EL (cell line): ENCODE measurements at places on chromosomes 16 and 17.
A peak's percentile ranks its signal among the peaks of the same experiment; 100 is the strongest.

- DNase-seq: no peak
Measured at GRCh38 chr16:8070506-8070905, 519.8 kb downstream of the TMEM114 start.

GRCh38 chr16:73171901-73172240, 123.9 kb upstream of the ZFHX3 start:
- no peak for DNase-seq

- DNase-seq: no peak
Measured at GRCh38 chr17:59719526-59719925, 12.1 kb downstream of the VMP1 start.

DNA sequence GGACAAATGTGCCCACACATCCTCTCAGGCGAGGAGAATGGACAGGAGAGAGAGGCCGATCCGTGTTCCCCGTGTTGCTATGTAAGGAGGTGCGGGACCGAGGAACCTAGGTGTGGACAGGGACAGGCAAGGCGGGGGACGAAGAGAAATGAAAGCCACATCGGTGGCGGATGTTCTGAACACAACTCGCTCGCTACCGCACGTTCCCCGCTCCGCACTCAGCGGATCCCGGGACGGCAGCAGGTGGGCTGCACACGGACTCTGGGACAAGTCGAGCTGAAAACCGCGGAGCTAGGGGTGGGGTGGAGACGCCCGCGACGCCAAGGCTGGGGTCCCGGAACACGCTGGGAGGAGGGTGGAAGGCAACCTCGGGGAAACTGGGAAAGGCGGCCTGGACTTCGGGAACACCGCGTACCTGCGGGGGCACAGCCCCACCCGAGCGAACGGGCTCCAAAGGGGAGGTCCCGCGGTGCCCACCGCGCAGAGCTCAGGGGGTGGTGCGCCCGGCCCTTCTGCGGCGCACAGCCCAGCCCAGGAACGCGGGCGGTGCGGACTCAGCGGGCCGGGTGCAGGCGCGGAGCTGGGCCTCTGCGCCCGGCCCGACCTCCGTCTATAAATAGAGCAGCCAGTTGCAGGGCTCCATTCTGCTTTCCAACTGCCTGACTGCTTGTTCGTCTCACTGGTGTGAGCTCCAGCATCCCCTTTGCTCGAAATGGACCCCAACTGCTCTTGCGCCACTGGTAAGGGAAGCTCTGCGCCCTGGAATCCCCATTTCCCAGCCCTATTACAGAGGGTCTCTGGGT, at the start of gene MT1E:
Gene MT1E (plus strand): TSS at position 642 of the 803 bp plus-strand sequence. CDS start 71 bp downstream, at position 713.
- DNase-seq: peak; percentile 85

DNA sequence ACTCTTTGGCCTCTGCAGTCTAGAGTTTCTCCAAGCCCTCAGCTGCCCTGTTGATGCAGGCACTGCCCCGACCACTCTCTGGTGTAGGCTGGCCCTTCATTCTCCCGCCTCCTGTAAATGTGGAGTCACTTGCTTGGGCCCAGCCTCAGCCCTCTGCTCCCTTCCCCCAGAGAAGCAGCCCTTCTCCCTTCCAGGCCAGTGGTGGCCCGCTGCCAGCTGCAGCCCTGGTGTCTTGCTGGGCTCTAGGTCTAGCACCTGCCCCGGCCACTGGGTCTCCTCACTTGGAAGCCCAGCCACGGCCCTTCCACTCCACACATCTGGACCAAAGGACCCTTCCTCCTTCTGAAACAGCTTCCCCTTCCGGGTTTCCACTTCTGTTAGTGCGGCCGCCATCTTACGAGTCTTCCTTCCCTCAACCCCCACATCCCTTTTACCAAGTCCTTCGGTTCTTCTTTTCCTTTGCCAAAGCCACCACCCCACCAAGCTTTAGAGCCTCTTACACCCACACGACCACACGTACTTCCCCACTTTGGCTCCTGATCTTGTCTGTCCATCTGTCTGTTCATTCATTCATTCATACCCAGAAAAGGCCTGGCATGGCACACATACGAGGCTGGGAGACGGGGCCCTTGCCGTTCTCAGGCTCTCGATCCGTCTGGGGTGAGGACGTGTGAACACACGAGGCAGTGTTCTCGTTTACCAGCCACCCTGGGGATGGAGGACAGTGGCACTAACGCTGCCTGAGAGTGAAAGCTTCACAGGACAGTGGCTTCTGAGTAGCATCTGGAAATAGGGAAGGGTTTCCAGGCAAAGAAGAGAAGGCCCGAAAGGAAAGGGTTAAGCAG, 68.0 kb downstream of the ABR start:
- no peak for DNase-seq

- no peak for DNase-seq
Measured at GRCh38 chr17:66836063-66837005, 1.4 kb downstream of the CACNG5 start.

DNA sequence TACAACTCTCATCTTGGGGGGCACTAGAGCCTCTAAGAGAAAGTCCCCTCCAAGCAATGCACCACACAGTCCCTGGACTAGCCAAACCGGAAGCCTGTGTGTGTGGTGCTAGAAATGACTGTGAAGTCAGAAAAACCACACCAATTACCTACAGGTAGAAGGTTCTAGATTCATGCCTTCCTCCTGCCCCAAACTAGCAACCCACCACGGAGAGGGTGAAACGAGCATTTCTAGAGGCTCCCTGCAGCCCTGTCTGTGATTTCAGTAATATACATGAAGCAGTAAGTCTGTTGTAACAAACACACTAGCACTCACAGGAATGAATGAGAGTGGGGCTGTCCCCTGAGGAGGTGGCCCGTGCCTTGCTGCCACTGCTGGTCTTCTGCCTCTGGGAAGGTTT, 13.6 kb downstream of the ZFHX3 start:
- DNase-seq: no peak

DNA sequence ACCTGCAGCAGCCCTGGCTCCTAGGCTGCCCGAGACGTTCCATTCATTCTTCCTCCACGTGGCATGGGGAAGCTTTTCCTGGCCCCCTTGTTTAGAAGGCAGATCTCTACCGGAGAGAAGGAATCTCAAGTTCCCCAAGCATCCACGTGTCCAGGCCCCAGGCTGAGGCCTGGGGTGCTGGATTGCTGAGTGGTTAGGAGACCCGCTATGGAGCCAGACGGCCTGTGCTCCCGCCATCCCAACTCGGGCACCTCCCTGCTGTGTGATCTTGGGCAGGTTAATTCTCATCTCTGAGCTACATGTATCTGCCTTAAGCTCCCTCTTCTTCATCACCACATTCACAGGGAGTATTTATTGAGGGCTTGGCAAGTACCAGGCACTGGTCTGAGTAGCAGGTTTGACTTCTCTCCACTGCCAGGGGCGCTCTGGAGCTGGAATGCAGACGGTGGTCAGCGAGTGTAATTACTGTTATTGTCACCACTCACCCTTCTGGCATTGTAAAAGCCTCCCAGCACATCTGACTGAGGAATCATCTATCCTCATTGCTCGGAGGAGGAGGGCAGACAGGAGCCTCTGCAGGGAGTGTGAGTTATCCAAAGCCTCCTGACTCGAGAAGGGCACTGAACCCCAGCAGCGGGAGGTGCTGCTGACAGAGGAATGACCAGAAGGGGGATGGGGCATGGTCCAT, 1.1 kb upstream of the ADGRG1 start:
- DNase-seq: peak; percentile 94

DNA sequence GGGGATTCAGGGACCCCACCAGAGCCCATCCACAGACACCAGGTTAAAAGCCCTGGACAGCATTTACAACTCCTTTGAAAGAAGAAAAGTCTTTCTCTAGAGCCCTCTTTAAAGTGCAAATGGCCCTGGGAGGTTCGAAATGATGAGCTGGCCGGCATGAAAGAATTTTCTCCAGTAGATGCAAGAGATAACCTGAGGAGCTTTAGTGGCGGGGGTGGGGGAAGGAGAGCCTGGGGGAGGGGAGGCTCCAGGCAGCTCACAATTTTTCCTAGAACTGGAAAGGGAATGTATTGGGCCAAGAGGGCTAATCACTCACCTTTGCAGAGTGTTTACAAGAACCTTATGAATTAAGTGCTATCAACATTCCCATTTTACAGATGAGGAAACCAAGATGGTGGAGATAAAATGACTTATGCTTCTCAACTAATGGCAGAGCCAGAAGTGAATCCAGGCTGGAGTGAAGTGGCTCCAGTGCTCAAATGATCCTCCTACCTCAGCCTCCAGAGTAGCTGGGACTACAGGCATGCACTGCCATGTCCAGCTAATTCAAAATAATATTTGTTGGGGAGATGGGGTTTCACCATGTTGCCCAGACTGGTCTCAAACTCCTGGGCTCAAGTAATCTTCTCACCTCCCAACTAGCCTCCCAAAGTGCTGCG, 4.2 kb upstream of the CDH1 start:
- DNase-seq: no peak

DNA sequence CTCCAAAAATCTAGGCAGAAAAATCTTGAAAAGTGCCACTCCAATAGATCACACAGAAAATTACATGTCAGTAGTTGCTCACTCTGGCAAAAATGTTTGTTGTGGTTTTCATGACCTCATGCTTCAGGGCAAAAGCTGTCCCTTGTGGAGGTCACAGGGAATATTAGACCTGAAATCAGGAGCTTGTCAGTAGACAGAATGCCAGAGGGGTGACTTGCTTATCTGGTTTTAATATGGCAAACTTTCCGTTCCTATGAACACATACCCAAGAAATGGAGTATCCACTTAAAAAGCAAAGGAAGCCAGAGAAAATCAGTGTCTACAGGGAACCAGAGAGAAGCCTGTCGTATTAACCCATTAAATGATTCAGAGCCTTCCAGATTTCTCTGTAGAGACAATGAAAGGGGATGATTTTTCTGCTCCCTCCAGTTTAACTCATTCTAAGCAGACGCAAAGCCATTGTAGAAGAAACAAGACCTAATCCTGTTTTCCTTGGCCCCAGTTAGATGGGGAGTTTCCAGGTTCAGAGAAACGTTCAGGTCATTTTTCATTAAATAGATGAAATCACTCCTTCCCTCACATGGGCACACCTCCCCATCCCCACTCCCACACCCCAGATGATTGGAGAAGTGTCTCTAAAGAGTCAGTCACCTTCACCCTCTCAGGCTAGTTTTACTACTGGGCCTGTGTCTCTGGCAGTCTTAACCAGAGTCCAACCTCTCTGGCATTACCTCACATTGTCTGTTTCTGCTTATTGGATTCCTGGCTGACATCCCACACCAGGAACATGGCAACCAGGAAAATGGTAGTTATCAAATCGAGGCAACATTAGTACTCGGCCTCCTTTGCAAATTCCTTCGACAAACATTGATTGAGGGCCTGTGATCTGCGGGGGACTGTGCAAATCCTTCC, 6.0 kb downstream of the SOX9 start:
- DNase-seq: peak; percentile 80

- no peak for DNase-seq
Measured at GRCh38 chr17:37256627-37257026, 119.2 kb upstream of the C17orf78 start.

- DNase-seq: no peak
Measured at GRCh38 chr16:7400117-7400890, 67.7 kb downstream of the RBFOX1 start.

GRCh38 chr16:80077696-80078095, 463.1 kb upstream of the DYNLRB2 start:
- DNase-seq: no peak

DNA sequence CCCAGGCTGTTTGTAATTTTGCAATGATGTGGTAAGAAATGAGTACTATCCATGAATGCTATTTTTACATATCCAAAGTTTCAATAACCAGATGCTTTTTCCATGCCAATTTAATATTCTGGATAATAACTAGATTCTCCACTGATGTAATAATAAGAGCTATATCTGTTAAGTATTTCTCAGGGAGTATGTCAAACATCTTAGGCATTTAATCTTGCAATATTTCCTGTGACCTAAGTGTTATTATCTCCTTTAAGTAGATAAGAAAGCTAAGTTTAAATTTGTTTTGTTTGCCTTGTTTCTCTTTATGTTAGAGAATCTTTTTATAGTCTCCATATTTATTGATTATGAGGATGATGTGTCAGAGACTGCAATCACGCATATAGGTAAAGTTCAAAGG, 32.3 kb upstream of the HS3ST3A1 start:
- peak; percentile 11 for DNase-seq
